ENCODE measurements at places on chromosomes 2 and 18.

DNA sequence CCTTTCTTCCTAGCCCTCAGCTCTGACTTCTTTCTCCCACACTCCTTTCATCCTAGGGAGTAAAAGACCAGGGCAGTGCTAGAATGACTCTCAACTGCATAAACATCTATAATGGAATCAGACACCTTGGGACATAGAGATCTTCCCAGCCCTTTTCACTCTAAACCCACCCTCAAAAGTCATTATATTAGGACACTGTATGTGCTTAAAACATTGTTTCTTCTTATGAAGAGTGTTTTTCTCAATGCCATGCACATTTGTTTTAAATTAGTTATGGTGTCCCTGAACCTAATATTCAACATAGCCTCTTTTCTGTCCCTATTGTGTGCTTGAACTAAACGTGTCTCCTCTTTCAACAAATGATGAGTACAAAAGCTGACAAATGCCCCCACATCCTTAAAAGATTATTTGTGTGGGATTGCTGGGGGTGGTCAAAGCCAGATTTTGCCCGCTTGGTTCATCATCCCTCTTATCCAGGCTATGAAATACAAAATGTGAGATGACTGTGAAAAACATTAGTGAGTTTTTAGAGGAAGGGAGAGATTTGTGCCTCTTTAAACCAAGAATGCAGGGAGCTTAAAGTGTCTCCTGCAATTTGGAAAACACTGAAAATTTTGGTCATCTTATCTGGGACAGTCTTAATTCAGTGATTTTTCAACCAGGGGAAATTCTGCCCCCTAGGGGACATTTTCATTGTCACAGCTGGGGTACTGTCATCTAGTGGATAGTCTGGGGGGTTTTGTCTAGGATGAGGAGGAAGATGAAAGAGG lies 29.0 kb downstream of the SERPINB5 start:
- no peak for DNase-seq

GRCh38 chr2:205646680-205647079 lies 35.6 kb upstream of the NRP2 start:
- DNase-seq = no peak

DNA sequence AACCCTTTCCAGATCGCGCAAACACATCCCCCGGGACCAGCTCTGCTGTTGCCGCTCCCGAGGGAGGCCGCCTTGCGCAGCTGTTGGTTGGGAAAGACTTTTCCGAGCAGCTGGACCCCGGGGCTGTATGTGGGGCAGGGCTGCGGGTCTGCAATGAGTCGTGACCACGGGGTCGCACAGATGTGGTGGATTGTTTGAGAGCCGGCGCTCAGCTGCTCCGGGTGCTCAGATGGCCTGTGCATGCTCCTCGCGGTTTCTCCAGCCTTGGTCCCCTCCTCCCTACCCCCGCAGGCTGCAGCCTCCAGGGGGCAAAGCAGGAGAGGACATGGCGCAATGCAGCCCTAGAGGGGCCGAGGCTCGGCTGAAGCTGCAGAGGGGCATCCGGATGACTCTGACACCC lies 105.2 kb upstream of the OTOS start:
- DNase-seq = no peak

DNA sequence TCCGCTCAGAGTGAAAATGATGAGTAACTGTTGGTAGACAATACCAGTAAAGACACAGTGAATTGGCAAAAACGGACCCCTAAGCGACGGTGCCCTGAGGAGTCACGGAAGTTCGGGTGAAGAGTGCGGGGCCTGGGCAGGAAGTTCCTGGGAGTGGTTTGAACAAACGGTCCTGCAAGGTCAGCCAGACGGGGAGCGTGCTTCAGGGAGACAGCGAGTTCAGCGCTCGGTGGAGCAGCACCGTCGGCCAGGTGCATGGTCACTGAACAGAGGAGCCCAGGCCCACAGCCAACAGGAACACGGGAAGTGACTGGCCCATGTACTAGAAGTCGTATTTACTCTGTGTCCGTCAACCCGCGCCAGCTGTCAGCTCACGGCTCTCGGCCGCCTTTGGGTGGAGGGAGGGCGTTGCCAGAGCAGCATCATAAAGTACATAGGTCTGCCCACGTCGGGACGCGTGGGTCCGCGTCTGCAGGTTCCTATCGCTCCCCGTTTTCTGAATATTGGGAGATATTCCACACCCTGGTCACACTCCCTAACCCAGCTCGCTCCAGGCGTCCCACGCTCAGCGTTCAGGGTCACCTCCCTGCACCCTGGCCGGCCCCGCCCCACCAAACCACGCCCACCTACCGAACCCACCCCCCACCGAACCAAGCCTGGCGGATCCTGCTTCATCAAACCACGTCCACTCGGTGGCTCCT lies 75.6 kb upstream of the UXS1 start:
- DNase-seq = no peak

GRCh38 chr2:105376789-105377240 lies 22.0 kb downstream of the FHL2 start:
- no peak for DNase-seq

GRCh38 chr18:48335829-48336228 lies 73.4 kb downstream of the ZBTB7C start:
- no peak for DNase-seq

DNA sequence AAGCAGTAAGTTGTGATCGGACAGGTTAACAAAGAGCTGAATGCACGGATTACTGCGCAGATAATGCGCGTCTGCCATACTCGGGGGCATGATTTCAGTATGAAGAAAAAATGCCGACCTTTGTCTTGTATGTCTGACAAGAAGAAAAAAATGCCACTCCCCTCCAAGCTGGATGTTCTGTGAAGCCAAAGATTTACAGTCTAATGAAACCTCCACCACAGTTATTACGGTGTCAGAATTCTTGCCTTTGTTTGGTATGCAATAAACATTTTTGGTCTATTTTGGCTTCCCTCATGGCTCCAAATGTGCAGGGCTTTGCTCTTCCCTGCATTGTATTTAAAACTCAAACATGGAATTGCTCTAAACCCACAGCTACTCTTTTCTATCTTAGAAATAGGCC lies 72.2 kb upstream of the THUMPD2 start:
- no peak for DNase-seq

GRCh38 chr2:95281786-95282185 lies 7.5 kb downstream of the PROM2 start:
- DNase-seq = no peak

DNA sequence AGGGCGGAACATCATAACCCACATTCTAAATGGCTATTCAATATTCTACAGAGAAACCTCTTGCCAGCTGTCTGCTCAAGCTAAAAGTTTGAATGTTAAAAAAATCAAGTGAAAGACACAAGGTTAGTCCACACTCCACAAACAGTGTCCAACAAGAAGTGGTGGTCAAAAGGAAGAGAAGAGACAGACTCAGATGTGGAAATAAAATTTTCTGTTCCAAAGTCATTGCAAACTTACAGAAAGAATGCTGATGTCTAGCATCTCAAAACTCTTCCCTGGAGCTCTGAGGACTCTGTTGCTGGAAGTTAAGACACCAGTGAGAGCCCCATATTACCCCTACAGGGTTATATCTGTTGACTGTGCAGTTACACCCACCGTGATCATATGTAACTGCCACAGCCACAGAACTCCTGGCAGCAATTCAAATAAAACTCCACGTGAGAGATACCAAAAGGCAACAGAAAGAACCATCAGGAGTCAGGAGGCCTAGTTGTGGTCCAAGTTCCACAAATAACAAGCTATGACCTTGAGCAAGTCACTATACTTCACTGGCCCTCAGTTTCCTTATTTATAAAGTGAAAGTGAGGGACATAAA lies 60.9 kb downstream of the AAK1 start:
- DNase-seq = no peak

DNA sequence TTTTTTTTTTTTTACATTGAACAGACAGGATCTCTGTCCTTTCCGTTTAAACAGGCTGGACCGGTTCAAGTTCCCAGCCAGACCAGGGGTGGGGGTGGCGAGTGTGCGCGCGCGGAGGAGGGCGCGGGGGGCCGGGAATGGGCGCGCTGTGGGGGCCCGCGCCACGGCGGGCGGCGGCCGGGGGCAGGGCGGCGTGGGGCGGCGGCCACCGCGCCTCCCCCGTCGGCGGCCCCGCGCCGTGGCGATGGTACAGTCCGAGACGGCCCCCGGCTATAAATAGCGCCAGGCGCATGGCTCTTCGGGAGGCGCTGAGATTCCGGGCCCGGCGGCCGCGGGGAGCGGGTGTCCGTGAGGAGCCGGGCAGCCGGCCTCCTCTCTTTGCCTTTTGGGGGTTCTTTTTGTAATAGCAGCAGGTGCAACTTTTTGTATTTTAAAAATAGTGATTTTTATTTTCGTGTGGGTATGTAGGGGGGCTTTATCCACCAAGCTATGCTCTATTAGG lies 430 bp upstream of the CELF4 start:
- no peak for DNase-seq

DNA sequence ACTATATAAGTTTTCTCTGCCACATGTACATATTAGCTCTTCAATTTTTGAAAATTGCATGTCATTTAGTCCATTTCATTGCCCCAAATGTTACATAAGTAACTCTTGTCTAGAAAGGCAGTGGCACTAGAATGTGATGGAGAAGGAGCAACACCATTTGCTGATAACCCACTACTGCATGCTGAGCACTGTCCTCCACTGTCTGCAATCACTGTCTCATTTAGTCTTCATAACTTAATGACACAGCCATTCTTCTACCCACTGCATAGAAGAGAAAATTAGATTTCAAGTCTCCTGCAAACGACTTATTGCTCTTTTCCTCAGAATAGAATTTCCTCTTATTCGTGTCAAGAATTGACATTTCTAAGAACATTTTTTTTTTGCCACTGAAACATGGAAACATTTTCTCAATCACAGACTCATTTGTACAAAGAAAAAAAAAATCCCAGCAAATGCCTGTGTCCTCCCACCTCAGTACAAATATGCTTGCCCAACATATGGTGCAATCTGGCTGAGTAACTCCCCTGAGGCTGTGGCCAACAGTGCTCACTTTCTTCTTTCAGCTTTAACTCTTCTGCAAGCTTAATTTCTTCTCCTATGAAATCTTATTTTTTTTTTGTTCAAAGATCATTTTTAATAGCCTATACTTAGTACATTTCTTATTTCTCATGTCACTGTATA lies 768.6 kb upstream of the HS6ST1 start:
- DNase-seq = no peak

DNA sequence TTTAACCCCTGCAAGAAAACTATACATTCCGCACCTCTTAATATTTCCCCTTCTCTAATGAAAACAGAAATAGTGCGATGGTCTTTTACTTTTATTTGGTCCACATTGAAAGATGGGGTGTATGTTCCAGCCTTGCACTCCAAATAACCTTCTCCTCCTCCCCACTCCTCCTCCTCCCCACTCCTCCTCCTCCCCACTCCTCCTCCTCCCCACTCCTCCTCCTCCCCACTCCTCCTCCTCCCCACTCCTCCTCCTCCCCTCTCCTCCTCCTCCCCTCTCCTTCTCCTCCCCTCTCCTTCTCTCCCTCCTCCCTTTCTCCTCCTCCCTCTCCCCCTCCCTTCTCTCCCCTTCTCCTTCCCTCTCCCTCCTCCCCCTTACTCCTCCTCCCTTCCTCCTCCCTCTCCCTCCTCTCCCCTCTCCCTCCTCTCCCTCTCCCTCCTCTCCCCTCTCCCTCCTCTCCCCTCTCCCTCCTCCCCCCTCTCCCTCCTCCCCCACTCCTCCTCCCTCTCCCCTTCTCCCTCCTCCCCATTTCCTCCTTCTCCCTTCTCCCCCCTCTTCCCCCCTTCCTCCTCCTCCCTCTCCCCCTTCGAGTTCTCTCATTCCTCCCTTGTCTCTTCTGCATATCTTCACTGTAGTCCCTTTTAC lies 70.4 kb downstream of the ZNF532 start:
- no peak for DNase-seq

DNA sequence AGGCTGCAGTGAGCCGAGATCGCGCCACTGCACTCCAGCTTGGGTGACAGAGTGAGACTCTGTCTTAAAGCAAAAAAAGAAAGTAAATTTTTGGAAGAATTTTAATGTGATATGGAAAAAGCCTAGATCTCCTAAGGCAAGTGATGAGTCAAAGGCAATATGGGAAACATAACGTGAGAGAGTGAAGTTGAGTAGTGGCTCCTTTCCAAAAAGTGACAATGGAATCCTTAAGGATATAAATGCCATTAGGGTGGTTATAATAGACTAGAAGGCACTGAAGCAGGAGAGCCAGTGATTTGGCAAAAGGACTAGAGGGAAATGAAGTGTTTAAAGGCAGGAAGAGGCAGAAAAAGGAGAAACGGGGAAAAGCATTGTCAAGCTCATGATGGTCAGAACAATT lies 25.6 kb downstream of the ARHGAP28 start:
- no peak for DNase-seq
